ENCODE measurements at places on chromosomes 7 and 10.

DNA sequence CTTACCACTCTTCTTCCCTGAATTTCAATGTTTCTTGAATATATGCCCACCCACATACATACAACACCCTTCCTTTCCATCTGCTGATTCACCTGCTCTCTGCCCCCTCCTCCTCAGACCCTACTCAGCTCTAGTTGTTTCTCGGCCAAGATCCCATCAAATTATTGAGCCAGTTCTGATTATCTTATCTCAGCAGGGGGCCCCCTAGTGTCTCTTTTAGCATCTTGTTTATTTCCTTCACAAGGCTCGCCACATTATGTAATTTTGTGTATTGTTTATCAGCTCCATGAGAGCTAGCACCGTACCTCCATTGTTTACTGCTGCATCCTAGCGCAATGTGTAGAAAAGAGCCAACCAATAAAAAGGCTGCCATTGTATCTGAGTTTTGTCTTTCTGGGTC lies 71.9 kb downstream of the FAM13C start:
- no peak for DNase-seq

- DNase-seq: no peak
Observed at GRCh38 chr7:151671514-151671913, 151.8 kb upstream of the RHEB start.

DNA sequence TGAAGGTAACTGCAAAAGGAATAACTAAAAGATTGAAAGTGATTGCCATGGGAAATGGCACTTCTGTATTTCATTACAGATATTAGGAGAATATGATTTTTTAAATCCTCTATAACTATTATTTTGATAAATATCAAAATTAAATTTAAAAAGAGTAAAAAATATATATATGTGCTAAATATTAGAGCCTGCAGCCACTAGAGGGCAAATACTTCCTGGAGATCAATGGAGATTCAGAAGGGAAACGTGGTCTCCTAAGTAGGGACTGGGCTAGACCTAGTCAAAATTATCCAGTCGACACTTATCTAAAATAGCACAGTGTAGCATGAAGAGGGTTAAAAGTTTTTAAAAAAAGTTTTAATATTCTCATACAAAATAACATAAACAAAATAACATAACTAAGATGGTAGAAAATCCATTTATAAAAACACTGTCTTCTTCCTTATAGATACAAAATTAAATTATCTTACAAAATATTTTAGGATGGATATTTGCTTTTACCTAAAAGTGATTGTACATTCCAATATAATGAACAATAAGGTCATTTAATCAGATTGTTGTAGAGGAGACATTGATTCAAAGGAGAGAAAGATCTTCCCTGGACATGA lies 434.3 kb downstream of the MDFIC start:
- peak; percentile 47 for DNase-seq

DNA sequence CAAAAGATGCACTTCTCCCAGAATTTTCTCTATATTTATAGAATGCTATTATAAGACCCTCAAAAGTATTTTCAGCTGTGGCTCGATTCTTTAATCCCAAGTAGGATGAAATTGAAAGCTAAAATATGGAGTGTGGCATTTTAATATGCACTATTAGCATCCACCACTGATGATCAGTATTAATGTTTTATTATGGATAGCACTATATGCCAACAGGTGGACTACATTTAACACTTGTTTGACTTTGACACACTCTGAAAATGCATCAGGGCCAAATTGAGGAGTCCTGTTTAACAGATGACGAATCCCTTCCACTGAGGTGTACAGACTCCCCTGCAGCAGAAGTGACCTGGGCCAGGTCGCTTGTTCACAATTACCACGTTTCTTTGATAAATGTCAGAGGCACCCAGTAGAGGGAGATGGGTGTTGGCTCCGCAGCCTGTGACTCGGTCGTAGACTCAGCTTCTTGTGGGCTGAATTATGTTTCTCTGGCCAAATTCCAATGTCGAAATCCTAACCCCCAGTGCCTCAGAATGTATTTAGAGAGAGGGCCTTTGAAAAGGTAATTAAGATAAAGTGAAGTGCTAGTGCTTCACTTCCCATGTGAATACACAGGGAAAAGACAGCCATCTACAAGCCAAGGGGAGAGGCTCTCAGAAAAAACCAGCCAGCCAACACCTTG lies 48.1 kb downstream of the WIPF3 start:
- no peak for DNase-seq

DNA sequence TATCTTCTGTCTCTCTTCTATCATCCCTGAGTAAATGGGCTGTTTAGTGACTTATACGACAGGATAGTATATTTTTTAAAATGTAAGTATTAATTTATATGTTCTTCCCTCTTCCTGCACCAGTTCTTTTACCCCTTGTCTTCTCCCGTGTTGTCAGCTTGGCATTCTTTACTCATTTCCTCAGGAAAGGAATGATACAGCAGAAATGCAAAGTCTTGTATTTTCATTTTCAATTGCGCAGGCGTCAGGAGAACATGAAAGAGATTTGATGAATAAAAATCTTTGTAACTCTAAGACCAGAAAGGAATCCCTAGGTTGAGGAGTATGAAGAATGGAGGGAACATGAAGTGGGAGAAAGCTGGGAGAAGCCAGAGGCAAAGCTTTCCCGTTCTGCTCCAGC lies 18.8 kb upstream of the VPS41 start:
- DNase-seq: no peak

DNA sequence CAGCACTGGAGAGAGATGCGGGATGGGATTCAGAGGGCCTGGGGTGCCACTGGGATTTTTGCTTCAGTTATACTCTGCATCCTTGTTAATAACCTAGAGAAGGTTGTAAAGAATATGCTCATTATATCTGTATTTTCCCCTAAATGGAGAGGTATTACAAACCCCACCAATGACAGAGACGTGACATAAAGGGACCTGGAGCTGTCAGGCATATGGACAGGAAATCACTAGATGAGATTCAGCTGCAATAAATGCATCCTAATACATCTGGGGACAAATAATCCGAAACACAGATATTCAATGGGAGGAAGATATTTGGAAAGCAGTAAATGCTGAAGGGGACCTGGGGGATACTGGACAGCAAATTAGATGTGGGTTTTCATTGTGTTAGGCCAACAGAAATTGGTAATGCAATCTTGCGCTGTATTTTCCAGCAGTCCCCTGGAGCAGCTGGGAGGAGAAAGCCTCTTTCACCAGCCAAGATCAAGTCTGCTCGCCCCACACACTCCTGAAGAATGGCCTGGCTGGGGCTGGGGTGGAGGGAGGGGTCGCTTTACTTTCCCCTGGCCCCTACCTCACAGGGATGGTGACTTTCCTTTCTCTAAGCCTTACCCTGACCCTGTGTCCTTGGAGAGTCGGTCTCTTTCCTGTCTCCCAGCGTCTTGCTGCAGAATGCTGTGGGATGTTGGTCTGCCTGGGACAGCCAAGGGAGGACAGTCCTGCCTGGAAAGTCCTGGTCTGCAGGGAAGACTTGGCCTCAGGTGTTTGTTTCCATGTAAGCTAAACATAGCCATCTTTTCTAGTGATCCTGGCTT lies 653.8 kb downstream of the LRMDA start:
- no peak for DNase-seq

GRCh38 chr7:111363099-111363498 lies 199.2 kb downstream of the IMMP2L start:
- peak; percentile 34 for DNase-seq

DNA sequence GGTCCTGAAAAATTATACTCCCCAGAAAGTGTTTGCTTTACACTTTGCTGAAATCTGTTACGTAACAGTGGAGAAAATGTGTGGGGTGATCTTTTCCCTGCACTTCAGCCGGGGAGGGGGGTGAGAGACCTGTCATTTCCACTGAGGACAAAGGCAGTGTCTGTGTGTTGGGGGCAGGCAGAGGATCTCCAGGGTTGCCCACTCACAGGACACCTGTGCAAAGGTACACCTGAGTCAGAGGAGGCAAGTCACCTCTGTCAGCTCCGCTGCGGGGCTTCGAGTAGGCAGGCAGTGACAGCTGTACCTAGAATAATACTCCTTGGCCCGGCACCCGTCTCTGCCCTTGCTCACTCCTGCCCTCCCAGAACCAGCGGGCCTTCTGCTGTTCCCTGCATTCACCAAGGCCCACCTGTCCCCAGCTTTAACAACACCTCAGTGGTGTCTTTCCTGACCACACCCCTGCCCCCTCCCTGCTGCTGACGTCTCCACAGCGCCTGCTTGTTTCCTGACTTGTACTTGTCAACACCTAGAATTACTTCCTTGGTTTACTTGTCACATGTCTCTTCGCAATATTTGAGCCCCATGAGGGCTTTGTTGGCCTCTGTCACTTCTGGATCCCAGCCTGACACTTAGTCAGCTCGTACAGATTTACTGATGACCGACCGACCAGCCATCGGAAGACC lies 159.2 kb downstream of the NEURL1 start:
- no peak for DNase-seq

- DNase-seq: no peak
Observed at GRCh38 chr10:122849900-122850605, 4.4 kb upstream of the CUZD1 start.

- DNase-seq: no peak
Observed at GRCh38 chr7:140928491-140929309, 4.0 kb upstream of the BRAF start.

DNA sequence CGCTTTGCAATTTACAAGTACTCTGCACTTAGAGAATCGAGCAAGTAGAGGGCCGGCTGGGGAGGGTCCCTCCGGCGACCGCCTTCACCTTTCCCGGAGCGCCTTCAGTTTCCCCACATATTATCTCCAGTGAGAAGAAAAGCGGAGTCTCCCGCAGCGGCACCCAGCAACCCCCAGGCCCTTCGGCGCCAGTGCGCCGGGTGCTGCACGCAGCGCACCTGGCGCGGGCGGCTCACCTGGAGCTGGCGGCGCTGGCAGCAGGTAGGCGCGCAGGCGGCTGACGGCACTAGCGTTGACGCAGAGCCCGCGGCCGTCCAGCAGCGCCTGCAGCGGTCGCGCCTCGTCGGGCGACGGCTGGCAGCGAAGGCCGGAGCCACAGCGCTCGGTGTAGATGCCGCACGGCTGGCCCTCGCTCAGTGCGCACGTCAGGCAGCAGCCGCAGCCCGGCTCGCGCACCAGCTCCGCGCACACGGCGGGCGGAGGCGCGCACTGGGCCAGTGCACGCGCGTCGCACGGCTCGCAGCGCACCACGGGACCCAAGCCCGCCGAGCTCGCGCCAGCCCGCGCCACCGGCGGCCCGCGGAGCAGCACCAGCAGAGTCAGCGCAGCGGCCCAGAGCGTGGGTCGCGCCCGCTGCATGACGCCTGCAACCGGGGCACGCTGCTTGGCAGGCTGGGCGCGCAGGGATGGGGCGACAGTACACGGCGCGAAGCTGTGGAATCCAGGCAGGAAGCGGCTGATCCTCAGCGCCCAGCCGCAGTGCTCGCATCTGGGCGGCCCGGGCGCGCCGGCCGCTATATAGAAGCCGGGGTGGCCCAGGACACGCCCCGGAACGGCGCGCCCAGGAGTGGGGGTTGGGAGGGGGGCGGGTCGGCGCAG lies at the start of gene IGFBP3:
Gene IGFBP3, minus strand, starts transcription at position 771 of the 879 bp plus-strand sequence. Its CDS starts 132 bp downstream, at position 639.
- peak; percentile 91 for DNase-seq

GRCh38 chr7:143901332-143901667 lies 676 bp downstream of the TCAF1 start:
- DNase-seq: peak; percentile 29

DNA sequence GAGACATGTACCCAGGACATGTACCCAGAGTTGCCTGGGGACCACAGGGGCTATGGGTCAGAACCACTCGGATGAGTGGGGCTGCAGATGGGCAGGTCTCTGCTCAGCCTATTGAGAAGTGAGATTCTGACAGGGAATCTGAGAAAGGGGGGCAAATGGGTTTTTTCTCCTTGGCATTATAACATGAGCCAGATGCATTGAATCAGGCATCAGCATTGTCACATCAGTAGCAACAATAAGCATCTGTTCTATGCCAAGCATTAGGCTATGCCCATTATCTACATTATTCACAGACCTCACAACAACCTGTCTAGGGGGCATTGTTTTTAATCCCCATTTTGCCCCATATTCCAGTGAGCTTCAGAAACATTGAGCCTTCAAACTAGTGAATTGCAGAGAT lies 108.2 kb downstream of the PLCE1 start:
- DNase-seq: no peak

GRCh38 chr7:142438923-142439515 lies 181.2 kb upstream of the PRSS58 start:
- no peak for DNase-seq

DNA sequence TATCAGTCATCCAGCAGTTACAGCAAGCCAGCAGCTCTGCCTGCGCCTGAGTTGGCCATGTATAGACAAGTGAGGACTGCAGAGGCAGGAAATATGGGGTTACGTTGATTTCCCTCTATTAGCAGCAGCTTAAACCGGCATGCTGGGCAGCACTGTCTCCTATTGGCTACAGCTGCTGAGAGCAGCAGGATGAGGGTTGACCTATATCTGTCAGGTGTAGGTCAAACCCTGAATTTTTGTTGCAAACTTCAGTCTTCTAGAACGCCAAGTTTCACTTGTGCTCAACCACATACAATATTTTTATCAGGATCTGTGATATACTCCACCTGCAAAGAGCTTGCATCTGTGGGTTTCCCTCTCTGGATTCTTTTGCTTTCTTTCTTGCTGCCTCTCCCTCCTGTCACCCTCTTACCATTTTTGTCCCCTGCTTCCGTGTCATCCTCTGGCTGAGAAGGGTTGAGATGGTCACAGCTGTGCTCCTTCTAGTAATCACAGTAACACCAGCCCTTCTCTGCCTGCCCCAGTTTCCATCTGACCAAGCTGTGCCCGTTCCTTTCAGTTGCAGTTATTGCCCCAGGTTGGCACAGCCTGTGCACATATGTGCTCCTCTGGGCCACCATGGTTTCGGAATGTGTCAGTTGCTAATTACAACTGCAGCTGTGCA lies 23.8 kb upstream of the GLCCI1 start:
- no peak for DNase-seq

DNA sequence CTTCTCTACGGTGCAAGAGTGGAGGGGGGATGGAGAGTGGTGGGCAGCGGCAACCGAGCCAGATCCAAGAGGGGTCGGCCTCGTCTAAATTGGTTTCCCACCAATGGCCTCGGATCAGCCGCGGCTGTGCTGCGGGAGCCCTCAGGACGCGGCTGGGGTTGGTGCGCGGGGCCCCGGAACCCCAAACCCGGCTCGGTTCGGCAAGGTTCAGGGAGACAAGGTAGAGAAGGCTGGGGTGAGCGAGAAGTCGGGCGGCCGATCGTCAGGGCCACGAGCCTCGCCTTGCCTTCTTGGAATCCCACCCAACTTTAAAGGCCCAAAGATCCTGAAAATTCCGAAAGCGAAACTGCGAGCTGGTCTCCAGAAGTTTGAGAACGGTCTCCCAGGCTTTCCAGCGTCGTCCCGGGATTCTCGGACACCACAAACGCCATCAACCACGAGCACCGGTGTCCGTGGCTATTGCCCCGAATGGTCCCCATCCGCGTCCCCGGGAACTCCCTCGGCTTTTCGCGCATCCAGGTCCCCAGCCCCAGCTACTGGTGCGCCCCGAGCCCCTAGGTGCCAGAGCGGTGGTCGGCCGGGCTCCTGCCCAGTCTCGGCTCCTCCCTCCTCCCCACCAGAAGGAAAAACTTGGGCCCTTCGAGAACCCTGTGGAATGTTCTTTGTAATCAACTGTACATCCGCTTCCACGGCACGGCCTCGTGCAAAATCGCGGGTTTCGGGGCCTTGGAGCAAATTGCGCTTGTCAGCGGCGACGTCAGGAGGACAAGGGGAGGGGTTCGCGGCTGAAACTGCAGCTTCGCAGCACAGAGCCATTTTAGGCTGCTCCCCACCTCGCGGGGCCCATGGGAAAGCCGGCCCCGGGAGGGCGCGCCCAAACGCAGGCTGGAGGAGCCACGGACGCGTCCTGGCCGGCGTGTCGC lies 3.2 kb downstream of the SFMBT2 start:
- DNase-seq: peak; percentile 44

- DNase-seq: no peak
Observed at GRCh38 chr7:24835643-24836042, 78.4 kb upstream of the GSDME start.

GRCh38 chr10:117638200-117638599 lies 95.7 kb downstream of the EMX2 start:
- no peak for DNase-seq

Measured in foreskin fibroblast (primary cell).